ENCODE measurements at places on chromosomes 1 and 21.

DNA sequence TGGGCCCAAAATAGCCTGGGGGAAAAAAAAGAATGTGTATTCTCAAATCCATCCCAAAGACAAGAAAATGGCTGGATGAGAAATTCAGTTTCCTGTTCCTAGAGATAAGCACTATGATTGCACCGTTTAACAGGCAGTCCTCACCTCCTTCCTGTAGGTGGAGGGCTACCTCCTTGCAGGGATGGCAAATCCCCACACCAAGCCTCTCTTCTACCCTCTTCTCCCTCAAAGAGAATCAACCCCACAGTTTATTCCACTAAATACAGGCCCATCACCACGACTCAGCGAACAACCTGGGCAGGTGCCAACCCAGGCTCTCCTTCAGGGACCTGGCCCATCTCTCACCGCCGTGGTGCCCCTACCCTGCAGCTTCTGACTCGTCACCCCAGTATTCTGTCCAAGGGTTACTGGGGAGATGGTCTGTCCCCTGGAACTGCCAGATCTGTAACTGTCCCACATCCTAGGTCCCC lies 3.4 kb upstream of the CHD5 start:
- no peak for DNase-seq

DNA sequence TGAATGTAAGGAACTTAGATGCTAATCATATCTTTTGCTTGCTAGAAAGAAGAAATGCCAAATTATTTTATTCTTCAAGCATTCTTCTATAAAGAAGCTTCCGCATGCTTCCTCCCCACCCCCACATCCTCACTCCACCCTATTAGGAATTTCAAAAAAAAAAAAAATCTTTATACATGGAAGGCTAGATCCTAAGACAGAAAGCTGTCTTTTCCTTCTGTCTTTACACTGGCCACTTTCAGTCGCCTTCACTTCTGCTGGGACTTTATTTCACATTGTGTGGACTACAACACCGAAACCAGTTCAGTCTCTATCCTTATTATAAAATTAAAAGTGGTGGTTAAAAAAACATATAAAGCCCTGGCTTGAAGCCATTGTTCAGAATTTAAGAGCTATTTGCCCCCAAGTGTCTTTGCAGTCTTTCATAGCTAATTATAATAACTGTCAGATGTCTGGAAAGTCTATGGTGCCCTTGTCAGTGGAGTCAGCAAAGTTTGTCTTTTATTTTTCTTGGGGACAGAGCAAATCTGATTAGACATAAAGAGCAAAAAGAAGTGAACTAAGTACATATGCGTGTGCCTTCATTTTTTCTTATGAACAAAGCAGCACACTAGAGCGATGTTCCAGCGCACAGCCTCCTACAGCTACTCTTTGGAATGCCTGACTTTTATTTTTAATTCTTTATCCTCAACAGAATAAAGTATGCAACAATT lies 297.7 kb downstream of the PTPRC start:
- peak; percentile 13 for DNase-seq

DNA sequence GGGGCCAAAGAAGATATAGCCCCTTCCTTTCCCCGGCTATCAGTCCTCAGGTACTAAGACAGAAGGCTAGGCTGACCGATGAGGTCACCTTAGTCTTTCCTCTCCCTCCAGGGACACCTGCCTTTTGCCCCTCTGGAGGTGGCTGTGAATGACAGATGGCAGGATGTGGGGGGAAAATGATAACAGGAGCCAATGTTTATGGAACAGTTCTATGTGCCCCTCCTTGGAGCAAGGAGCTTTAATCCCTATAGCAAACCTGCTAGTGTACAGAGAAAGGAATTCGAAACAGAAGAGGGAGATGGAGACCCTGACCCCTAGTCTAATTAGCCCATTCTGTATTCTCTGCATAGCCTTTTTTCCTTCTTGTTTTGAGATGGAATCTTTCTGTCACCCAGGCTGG lies 28.1 kb downstream of the SERINC2 start:
- DNase-seq: no peak

GRCh38 chr1:19037659-19038058 lies 81.2 kb upstream of the IFFO2 start:
- no peak for DNase-seq

- DNase-seq: no peak
These were observed 70.9 kb downstream of the WDR64 start for GRCh38 chr1:241722947-241723346.

GRCh38 chr1:213017447-213018273 lies 2.0 kb upstream of the ANGEL2 start:
- DNase-seq: no peak

- no peak for DNase-seq
These were observed 383.5 kb downstream of the KCNH1 start for GRCh38 chr1:210750468-210750867.

DNA sequence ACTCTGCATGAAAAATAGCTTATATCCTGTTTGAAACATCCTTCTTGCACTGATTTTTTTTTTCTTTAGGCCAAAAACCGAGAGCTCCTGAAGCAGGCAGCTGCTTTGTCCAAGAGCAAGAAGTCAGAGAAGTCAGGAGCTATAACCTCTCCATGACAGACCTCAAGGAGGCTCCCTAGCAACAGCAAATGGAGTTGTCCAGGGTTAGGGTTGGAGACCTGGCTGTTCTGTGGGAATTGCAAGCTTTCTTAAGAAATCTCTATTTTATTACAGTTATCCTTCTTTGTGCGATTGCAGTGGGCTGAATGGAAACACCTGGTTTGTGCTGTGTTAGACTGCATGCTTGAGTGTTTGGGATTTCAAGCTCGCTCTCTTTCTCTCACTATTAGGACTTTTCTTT lies 12.6 kb upstream of the STX12 start:
- DNase-seq: no peak

GRCh38 chr1:65949230-65949626 lies 156.5 kb downstream of the PDE4B start:
- DNase-seq: no peak

DNA sequence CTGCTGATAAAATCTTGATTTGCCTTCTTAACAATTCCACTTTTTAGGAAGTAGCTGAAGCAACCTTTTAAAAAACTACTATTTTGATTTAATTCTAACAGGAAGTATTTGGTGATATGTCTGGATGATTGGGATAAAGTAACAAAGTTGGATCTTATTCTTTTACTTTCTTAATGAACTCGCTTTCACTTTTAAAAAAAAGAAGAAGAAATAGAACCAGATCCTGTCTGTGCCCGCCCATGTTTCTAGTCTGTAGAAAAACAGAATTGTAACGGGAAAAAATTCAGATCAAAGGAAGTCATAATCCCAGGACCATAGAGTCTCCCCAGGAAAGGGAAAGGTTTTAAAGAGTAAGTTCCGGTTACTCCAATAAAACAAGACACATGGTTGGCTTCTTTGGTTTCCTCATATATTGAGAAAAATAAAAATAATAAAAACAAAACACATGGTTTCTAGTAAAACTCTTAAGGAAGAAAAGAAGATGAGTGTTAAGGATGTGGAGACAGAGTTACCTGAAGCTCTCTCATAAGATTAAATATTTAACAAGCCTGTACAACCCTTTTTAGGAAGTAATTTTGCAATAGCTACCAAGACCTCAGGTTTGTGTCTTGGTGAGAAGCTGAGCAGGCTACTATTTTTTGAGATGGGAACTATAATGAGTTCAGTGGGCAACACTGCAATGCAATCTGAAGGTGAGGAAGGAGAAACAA lies 4.9 kb downstream of the CD48 start:
- no peak for DNase-seq

DNA sequence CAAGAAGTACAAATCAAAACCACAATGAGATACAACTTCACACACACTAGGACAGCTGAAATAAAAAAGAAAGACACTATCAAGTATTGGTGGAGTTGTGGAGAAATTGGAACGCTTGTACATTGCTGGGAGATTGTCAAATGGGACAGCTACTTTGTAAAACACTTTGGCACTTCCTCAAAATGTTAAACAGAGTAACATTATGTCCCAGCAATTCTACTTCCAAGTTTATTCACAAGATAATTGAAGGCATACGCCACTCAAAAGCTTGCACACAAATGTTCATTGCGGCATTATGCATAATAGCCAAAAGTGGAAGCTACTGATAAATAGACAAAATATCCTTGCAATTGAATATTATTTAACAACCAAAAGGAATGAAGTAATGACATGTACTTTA lies 199.9 kb upstream of the KCNK2 start:
- no peak for DNase-seq

GRCh38 chr1:100499194-100499811 lies 38.6 kb upstream of the GPR88 start:
- DNase-seq: no peak

DNA sequence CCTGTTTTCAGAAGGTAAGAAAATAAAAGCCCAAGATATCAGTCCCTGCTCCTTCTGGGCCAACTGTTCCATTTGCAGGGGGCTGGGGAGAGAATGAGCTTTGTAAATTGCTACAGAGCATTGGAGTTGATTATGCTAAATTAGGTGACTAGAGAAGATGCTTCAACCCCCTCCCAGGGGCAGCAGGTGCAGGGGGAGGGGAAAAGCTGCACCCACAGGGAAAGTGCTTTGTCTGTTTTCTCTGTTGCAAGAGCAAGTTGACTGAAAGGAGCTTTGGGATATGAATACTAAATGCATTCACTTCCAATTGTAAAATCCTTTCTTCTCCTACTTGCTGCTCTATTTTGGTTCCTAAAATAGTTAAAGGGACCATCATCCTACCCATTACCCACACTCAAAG lies 16.5 kb upstream of the PIGM start:
- no peak for DNase-seq

- DNase-seq: no peak
These were observed 104.8 kb downstream of the NAV1 start for GRCh38 chr1:201643835-201644104.

GRCh38 chr1:245687152-245687635 lies 532.4 kb downstream of the KIF26B start:
- DNase-seq: no peak

DNA sequence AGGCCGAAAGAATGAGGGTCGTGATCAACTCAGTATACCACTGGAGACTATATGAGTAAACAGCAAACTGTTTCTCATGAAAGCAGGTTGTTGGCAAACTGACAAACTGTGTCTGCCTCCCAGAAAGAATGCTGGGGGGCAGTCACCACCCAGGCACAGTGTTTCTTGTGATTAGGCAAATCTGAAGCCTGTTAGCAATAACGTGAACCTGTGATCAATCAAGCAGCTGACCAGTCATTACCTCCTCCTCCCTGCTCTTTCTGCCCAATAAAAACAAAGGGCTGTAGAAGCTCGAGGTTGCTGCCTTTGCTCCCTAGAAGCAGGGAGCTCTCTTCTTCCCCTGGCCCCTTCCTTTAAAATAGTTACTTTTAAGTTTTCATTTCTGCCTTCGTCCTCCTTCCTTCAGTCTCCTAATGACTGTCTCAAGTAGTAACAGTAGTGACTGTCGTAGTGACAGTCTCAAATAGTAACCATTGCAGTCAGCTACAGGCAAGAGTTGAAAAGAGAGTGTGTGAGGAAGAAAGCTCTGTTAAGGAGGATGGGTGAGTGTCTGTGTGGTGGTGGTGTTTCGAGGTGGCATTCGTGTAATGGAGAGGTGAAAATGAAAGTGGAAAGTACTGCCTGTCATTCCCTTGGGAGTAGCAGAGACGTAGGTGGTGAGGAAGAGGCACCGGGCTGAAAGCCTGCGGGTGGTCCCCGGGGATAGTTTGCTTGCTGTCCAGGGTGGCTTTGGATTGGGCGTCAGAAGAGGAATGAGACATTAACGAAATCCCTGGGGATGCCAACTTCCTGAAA lies 14.5 kb downstream of the HHAT start:
- no peak for DNase-seq

- DNase-seq: no peak
These were observed 85.3 kb downstream of the CAMTA1 start for GRCh38 chr1:6870571-6870970.

DNA sequence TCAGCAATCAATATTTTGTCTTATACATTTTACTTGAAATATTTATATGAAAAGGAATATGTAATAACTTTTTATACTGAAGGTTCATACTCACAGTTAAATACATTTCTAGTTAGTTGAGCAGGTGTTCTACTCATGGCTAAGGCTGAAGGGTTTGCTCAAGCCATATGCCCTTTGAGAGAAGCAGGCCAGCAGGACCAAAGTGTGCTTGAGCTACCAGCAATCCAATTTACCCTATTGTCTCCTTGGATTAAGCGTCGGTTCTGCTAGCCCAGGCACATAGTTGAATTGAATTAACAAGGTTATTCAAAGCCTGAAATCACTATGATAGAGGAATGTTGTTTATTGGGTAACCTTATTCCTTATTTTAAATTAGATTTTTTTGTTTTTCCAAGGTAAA lies 151.5 kb upstream of the BACE2 start:
- no peak for DNase-seq

- DNase-seq: no peak
These were observed 8.8 kb upstream of the THEMIS2 start for GRCh38 chr1:27863538-27863915.

- peak; percentile 16 for DNase-seq
These were observed 273.4 kb upstream of the CACYBP start for GRCh38 chr1:174726167-174726879.

- DNase-seq: no peak
These were observed 60.2 kb upstream of the MPC2 start for GRCh38 chr1:167997037-167997575.

- no peak for DNase-seq
These were observed 7.1 kb downstream of the PSRC1 start for GRCh38 chr1:109275706-109276345.

- no peak for DNase-seq
These were observed 992 bp downstream of the S100A7A start for GRCh38 chr1:153417136-153417888.

DNA sequence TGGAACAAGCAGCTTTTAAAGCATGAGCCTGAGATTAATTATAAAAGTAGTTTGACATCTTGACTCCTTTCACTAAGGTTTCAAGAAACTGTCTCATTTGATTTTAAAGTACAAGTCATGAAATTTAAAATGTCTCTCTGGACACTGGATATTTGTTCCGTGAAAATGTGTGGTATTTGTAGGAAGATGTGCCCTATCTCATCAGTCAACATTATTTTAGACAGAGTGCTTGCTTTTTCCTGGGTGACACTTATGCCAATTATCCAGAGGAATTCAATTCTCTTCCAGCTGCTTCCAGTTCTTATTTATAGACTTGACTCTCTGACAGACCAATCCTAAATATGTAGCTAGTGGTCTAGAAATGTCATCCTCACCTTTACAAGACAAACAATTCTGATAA lies 300.4 kb downstream of the PLA2G4A start:
- no peak for DNase-seq

DNA sequence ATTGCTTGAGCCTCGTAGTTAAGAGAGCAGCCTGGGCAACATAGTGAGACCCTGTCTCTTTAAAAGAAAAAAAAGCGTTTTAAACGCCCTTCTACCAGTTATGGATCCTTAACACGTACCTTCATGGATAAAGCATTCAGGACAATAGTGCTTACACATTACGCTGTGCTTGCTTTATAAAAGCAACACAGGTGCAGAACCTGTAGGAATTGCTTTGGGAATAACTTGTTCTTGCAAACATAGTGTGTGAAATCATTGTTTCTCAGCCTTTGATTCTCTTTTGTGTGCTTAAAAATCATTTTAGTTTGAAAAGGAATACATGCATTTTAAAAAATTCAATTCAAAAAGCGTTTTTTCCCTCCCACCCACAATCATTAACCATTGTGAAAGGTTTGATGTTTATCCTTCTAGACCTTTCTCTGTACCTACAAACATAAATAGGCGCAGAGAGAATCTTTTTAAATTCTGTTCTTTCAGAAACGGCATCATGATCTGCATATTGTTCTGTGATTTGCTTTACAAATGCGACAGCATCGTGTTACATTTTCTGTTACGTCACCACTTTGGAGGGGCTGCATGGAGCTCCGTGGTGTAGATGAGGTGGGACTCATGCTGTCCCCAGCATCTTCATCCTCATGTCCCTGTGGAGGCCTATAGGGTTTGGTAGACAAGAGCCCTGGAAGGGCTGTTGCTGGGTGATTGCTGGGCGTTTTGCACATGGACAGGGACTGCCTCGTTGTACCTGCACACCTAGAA lies 54.6 kb downstream of the SPSB1 start:
- DNase-seq: no peak

Data from SK-N-DZ (cell line).